ENCODE measurements at places on chromosomes 12 and 14.

DNA sequence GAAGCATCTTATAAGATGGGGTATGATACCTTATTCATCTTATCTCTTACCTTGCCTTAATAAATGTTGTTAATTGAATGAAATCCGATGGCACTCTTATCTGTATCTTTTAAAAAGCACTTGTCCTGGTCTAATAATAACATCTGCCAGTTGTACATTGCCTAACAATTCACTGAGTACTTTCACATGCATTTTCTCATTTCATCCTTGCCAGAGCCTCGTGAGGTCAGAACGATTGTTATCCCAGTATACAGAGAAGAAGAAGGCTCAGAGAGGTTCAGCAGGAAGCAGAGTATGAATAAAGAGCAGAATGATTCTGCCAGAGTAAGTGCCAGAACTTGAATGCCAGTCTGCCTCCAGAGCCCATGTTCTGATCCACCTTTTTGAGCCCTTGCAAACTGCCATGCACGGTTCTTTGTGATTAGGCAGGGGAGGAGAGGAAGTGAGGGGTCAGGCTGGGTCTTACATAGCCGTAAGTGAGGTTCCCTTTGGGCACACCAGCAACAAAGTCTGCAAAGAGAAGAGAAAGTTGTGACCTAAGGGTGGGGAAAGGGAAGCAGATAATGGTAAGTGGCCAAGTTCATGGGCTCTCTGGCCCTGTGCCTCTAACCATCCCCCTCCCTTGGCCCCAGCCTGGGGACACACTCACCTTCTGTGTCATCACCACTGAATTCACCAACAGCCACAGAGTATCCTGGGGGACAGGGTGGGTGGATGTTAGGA lies 11.7 kb downstream of the ITGA5 start:
- DNase-seq = no peak

DNA sequence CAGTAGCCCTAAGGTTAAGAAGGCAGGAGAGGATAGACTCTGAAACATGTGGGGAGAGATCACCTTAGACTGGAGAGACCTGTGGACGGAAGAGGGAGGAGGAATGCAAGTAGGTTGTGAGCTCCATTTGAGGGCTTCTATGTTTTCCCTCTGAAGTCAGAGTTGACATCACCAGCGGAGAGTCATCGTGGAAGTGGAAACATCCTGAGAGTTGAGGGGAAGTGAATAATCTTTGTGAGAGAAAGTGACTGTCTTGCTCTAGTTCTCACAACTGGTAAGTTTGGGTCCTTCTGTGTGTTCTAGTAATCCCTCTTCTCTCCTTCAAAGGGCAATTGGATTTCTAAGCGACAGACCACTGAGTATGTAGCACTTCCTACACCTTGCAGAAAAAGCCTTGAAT lies 103.6 kb upstream of the CCND2 start:
- DNase-seq = no peak

GRCh38 chr12:34097213-34097612 lies 74.9 kb downstream of the ALG10 start:
- DNase-seq = no peak

GRCh38 chr14:70008284-70009262 lies 129.4 kb downstream of the SMOC1 start:
- DNase-seq = no peak
